Esophagus squamous epithelium (tissue), 5 donors: ENCODE measurements at places on chromosomes 12 and 14. TPM values are rescaled to one million over a fixed set of nuclear protein-coding genes. Genes with fewer than 3 reads are reported as not detected.

DNA sequence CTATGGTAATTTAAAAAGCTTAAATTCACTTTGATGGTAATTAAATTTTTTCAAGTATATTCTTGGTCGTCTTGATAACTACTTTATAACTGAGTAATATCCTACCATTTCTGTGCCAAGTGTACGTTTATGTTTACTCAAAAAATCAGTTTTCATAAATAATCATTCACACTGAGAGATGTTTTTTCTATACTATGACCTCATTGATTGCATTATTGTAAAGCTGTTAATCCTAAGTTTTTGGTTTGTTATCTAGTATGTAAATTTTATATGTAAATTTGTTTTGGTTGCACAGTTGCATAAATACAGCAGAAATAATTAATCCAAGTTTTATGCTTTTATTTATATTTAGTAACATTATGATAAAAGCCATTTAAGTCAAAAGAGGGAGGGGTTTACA is 196.4 kb upstream of the PRICKLE1 start:
- H3K4me1 ChIP-seq = no peaks in the 10 kb centered on the region
- no peaks in the 10 kb centered on the region for H3K36me3 ChIP-seq
- no peak overlapping the region for H3K27ac ChIP-seq

GRCh38 chr12:24631676-24632426 is 317.1 kb downstream of the BCAT1 start:
- no peaks in the 10 kb centered on the region for H3K27me3 ChIP-seq
- no peaks in the 10 kb centered on the region for H3K36me3 ChIP-seq
- DNase-seq = no peak
- H3K4me1 ChIP-seq = no peaks in the 10 kb centered on the region

DNA sequence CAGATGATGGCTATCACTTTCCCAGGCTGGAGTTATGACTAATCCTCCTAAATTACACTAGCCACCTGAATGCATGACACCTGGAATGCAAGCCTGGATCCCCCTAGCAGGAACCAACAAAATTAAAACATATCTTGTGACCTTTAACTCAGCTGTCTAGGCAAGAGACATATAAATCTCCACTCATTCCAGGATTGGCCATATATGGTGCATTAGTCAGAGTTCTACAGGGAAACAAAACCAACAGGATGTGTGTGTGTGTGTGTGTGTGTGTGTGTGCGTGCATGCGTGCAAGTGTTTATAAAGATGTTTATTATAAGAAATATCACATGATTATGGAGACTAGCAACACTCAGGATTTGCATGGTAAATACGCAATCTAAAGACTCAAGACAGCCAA is 212.8 kb downstream of the KIF21A start:
- H3K27me3 ChIP-seq = no peaks in the 10 kb centered on the region
- H3K4me3 ChIP-seq = no peak overlapping the region
- H3K36me3 ChIP-seq = no peaks in the 10 kb centered on the region
- no peak for DNase-seq

DNA sequence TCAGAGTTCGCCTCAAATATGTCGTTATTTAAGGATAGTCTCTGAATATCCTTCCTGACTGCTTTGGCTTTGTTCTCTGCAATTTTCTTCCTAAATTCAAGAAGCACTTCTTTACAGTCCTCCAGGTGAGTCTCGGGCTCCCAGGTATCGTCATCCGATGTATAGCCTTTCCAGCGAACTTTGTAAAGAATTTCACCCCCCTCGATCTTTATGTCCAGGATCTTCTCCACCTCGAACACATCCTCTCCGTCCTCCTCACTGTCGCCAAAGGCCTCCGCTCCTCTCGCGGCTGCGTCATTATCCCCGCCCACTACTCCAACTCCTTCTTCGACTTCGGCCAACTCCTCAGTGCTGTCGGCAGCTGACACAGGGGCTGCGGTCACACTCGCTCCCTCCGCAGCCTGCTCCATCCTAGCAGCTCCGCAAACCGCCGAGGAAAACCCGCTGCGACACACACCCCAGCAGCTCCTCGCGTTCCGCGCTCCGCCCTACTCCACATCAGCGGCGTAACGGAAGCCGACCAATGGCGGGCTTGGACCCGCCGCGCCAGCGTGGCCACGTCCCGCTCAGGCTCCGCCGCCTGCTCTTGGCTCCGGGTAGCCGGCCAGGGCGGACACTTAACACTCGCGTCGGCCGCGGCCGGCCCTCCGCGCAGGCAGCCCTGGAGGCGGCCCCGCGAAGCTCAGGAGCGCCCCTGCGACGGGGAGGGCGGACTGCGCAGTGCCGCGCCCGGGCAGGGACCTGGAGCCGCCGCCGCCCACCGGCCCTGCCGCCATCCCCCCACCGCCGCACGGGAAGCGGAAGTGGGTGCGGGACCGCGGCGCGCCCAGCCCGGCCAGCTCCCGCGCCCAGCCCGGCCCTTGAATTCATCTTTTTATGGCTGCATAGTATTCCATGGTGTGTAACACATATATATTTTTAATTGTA is 4.1 kb downstream of the CD163L1 start:
- no peaks in the 10 kb centered on the region for H3K36me3 ChIP-seq
- peak overlapping the region; percentile 22 for H3K4me3 ChIP-seq
- H3K27me3 ChIP-seq = peaks cover 41% of the 10 kb centered on the region
- no peak for DNase-seq

GRCh38 chr12:4771960-4772566 is 51.9 kb downstream of the GALNT8 start:
- DNase-seq = no peak
- no peaks in the 10 kb centered on the region for H3K36me3 ChIP-seq
- no peaks in the 10 kb centered on the region for H3K27me3 ChIP-seq
- no peak overlapping the region for H3K4me3 ChIP-seq
- H3K27ac ChIP-seq = no peak overlapping the region

DNA sequence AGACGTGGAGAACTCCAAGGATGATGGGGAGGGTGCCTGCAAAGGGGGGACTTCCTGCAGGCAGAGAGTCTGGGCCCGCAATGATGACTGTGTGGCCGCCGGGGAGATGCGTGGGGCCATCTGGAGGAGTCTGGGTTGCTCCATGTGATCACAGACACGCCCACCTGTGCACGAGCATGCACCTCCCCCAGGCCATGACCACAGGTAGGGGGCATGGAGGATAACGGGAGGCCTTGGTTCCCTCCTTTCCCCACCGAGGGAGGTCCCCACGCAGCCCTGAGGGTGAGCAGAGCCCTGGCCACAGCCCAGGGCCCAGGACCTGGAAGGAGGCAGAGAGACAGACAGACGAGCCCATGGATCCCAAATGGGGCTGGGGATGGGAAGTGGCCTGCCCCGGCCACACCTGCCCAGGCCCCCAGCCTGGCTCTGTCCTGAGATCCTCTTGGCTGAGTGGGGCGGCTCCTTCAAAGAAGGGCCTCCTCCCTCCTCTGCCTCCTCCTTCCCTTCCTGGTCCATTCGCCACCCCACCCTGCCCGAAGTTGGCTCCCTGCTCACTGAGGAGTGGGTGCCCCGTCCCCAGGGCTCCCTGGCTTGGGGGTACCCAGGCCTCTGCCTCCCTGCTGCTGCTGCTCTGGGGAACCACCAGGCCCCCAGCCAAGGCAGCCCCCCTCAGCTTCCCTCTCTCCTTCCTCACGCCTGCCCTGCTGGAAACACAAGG is 138.2 kb downstream of the CALM1 start:
- DNase-seq = no peak
- H3K4me3 ChIP-seq = no peak overlapping the region
- peaks cover 26% of the 10 kb centered on the region for H3K4me1 ChIP-seq

GRCh38 chr12:100554608-100555077 is 18.8 kb upstream of the GAS2L3 start:
- H3K27ac ChIP-seq = no peak overlapping the region
- no peaks in the 10 kb centered on the region for H3K27me3 ChIP-seq
- H3K4me1 ChIP-seq = no peaks in the 10 kb centered on the region
- DNase-seq = no peak
- H3K36me3 ChIP-seq = no peaks in the 10 kb centered on the region

GRCh38 chr14:95541932-95542930 is 7.4 kb downstream of the GLRX5 start:
- no peaks in the 10 kb centered on the region for H3K27me3 ChIP-seq
- DNase-seq = no peak
- no peak overlapping the region for H3K4me3 ChIP-seq
- H3K36me3 ChIP-seq = peaks cover 25% of the 10 kb centered on the region
- H3K4me1 ChIP-seq = peaks cover 9% of the 10 kb centered on the region

DNA sequence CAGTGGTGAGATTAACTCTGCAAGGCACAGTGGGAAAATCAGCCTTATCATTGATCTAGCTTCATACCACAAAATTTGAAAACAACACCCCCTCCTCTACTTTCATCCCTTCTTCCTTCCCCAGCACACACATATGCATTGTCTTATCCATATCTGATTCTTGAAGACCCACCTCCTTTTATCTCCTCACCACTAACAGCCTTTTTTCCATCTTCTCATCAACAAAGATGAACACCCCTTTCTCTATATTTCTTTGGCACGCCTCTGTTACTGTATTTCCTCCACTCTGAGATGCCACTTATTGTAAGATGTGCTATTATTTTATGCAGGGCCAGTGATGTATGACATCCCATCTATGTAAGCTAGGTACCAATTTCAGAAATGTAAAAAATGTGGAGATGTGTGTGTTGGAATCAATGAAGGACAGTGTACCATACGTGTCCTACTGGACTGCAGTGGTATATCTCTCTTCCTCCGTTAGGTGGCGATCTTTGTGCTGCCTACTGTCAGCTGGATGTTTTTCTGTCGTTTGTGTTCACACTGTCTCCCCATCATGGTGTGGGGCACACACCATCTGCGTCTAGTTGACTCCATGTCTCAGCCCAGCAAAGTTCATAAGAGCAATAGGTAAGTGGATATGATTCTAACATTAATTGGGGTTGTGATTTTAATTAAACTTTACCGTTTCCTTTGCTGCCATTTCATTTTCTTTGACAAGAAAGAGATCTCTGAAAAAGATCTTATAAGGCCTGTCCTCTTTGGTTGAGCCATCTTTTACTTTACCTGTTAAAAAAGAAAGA is 24.0 kb downstream of the CCDC38 start:
- H3K27ac ChIP-seq = no peak overlapping the region
- H3K27me3 ChIP-seq = no peaks in the 10 kb centered on the region
- no peaks in the 10 kb centered on the region for H3K36me3 ChIP-seq
- no peak for DNase-seq
- no peaks in the 10 kb centered on the region for H3K4me1 ChIP-seq
- H3K4me3 ChIP-seq = no peak overlapping the region

DNA sequence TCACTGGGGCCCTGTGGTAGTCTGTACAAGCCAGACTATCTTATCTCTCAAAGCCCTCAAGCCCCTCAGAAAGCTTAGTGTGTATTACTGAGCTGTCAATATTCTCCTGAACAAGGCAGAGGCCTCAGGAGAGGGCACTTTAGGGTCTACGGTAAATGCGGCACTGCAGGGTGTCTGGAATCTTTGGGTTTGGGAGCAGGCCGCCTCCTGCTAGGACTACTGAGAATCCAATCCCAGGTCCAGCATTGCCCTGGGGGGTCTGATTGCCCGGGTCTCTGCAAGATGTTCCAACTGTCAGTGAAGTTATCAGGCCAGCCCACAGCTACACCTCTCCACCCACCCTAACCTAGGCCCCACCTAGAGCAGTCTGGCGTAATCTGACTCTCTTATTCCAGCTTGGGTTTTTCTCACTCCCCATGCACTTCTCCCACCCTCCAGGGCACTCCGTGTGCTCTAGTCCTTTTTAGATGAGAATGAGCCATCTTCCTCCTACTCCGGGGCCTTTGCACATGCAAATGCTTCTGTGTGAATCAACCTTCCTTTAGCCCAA is 4.3 kb upstream of the ZFP36L1 start:
- no peak overlapping the region for H3K4me3 ChIP-seq
- peak overlapping the region; percentile 99 for H3K27ac ChIP-seq
- H3K27me3 ChIP-seq = no peaks in the 10 kb centered on the region
- DNase-seq = no peak
- no peaks in the 10 kb centered on the region for H3K36me3 ChIP-seq

DNA sequence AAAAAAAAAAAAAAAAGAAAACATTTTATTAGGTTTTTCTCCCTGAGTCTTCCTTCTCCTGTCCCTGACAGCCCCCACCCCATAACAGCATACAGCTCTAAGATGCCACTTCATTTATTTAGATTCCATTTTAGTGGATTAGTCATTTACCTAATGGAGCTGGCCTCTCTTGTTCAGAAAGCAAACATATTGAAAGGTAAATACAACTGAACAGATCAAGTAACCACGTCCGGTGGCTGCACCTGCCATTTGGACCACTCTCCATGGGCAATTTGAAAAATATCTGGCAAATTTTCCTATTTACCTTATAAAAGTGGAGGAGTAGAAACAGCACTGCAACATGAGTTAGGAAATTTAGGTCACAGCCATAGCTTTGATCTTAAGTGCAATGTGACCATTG is 254.6 kb downstream of the C12orf42 start:
- H3K27me3 ChIP-seq = no peaks in the 10 kb centered on the region
- no peaks in the 10 kb centered on the region for H3K4me1 ChIP-seq
- H3K36me3 ChIP-seq = no peaks in the 10 kb centered on the region
- H3K27ac ChIP-seq = no peak overlapping the region
- no peak overlapping the region for H3K4me3 ChIP-seq

GRCh38 chr14:94365624-94366023 is 22.8 kb downstream of the SERPINA1 start:
- H3K4me3 ChIP-seq = no peak overlapping the region
- DNase-seq = no peak
- H3K27me3 ChIP-seq = no peaks in the 10 kb centered on the region
- no peaks in the 10 kb centered on the region for H3K4me1 ChIP-seq
- H3K27ac ChIP-seq = no peak overlapping the region

DNA sequence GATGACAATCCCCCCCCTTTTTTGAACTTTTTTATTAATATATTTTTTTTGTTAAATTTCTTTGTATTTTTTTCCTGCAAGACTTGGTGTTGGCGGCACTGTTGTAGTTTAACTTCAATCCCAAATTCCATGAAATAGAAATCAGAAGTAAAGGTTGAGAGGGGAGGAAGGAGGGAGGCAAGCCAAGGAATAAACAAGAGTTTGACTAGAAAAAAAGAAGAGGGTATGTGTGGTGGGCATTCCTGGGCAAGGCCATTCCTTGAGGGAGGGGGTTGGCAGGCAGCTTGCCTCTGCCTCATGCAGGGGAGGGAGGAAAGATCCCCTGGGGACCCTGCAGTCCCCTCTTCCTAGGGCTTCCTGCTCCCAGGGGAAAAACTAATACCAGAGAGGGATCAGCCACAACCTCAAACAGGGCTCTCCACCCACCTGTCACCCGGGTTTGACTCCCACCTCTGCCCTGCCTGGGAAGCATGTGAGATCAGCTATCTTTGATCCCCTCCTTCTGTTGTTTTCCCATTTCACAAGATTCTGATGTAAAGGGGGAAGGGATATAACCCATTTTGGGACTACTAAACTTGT is 519 bp upstream of the AP1G2 start:
- peaks cover 16% of the 10 kb centered on the region for H3K4me1 ChIP-seq
- peak overlapping the region; percentile 90 for H3K27ac ChIP-seq
- DNase-seq = no peak
- H3K27me3 ChIP-seq = peaks cover 17% of the 10 kb centered on the region
- peak overlapping the region; percentile 68 for H3K4me3 ChIP-seq

TSPAN19 gene
- not detected for total RNA-seq

AEBP2 gene
- total RNA-seq = 50.2 TPM

MGST1 gene
- 105 TPM for total RNA-seq

PTCSC3 gene
- total RNA-seq = not detected

SP1 gene
- 63.1 TPM for total RNA-seq

OASL gene
- total RNA-seq = 9.7 TPM

KRT82 gene
- total RNA-seq = not detected

ZBTB1 gene
- 17.8 TPM for total RNA-seq
